ENCODE measurements at places on chromosomes 1 and 21.

DNA sequence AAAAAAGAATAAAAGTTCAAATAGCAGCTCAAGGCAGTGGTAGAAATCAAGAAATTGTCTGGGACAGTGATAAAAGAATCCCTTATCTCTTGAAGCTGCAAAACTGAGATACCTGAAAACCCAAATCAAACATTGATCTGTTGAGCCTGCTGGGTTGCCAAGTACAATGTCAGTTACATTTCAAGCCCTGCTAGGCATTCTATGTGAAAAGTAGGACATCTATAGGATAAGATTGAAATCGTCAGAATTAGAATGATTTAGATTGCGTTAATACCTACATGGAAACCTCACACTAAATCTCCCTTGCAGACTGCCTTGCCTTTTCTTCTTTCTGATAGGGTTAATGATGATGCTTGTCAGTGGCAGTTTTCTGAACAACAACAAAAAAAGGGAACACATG is 1684.4 kb upstream of the B3GALT2 start:
- DNase-seq = no peak

DNA sequence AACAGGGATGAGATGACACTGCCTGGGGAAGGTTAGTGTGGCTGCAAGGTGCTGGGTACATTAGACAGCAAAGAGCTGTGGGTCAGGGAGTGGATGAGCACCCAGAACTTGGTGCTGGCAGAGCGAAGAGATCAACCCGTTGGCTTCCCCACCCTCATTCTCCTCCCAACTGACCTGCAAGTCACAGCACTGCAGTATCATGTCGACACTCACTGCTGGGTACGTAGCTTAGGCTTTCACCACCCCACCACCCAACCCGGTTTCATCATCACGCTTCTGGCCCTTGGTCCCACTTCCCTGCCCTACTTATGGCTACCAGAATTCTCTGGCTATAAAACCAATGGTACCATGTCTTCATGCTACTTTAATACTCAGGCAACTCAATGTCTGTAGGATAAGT is 73.6 kb upstream of the LYST start:
- no peak for DNase-seq

DNA sequence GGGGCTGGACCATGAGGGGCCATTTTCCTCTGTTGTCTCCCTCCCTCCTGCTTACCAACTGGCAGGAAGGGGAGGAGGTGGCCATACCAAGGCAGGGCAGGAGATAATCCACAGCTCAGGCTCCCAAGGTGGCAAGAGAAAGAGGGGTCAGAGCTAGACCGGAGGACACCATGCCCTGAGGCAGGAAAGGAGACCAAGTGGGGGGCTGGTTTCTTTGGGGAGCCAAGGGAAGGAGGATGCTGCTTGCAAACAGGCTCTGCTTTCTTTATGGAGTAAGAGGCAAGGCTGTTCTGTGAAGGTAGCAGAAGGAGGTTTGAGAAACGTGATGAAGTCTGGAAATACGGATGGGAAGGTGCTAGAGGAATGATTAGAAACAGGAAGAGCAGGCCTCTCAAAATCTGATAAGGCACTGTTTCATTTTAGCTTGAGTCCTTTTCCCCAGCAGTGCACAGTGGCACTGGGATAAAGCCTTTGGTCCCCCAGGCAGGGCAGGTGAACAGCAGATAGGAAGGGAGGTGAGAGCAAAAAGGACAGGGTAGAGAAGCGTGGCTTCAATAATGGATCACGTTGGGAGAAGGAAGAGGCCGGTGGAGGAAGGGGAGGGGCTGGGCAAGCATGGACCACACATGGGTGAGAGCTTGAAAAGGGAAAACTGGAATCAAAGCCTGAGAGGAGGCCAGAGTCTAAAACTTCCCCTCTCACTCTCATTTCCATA is 44.2 kb upstream of the GALNT2 start:
- DNase-seq = no peak

GRCh38 chr1:67261680-67262079 is 46.0 kb upstream of the IL12RB2 start:
- peak; percentile 49 for DNase-seq

- peak; percentile 34 for DNase-seq
Observed at GRCh38 chr1:6646499-6647148, 22.0 kb downstream of the THAP3 start.

GRCh38 chr1:20636785-20637347 is 3.6 kb downstream of the PINK1 start:
- DNase-seq = no peak

GRCh38 chr1:119314001-119314796 is 54.4 kb upstream of the HAO2 start:
- DNase-seq = no peak

GRCh38 chr1:177913762-177914540 is 55.9 kb downstream of the SEC16B start:
- no peak for DNase-seq

GRCh38 chr1:156281693-156282478 is 739 bp downstream of the SMG5 start:
- peak; percentile 60 for DNase-seq

GRCh38 chr21:42641311-42642218 is 11.9 kb upstream of the PDE9A start:
- no peak for DNase-seq

DNA sequence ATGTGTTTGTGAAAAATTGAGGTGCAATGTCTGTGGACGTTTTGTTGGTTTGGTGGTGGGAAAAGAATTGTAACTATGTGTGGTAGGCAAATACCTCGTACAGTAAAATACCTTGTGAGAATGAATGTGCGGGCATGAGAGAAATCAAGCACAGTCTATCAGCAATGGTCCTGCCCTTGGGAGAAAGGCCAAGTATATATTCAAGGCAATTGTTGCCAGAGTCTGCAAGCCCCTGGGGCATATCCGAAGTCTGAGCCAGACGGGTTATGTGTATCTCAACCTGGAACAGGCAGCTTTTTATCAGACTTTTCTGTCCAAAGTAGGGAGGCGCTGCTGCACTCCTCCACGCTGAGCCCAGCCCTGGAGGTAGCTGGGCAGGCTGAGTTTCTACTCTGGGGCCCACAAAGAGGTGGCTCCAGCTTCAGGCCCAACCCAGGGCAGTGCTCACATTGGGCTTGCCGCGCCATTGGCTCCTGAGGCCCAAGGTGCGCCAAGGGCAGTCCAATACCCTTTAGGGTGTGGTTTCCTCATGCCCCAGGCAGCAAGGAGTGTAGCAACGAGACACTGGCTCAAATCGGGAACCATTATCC is 9.4 kb upstream of the GNL2 start:
- DNase-seq = no peak

DNA sequence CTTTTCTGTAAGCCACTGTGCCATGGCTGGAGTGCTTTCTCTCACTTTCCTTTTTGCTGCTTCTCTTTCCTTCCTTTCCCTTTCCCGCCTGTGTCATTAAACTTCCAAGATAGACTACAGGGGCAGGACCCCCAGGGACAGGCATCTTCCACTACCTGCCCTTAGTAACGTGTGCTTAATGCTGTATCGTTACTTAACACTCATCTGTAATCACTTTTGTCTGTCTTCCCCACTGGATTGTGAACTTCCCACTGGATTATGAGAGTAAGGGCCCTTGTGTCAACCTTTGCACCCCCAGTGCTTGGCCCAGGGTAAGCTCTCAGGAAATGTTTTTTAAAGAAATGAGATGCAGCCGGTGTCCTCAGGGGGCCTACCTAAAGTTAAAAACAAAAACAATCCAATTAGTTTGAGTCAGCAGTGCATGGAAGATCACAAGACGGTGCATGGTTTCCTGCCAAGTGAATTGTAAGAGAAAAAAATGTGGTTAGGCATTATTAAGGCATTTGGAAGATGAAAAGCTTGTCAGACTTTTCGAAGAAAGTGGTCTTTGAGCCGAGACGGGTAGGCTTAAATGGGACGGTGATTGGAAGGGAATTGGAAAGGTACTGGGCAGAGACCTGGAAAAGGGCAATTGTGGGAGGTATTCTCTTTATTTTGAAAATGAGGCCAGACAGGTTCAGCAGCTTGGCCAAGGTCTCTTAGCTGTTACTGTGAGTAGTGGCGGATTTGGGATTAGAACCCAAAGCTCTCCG is 958 bp downstream of the LYPLAL1 start:
- peak; percentile 45 for DNase-seq

DNA sequence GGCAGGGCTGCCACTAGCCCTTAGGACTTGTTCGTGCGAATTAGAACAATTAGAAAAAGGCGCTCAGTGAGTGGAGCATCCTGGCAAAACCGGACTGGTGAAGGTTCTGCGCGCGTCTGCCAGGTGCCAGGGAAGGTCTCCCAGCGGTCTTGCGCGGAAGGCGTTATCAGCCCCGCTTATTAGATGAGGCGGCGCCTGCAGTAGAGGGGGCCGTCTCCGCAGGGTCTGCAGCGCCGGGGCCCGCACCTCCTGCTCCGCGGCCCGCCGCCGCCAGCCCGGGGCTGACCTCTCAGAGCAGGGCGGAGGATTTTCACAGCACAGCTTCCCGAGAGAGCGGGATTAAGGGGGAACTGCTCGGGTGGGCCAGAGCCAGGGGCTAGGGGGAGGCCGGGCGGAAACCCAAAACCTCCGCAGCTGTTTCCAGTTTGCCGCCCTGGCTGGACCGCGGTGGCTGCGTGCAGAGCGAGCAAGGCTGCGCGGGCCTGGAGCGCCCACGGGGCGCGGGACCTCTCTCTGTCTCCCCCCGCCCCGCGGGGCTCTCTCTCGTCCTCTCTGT is 155.2 kb downstream of the FOXD2 start:
- DNase-seq = no peak

- no peak for DNase-seq
Observed at GRCh38 chr1:115882913-115883902, 42.3 kb upstream of the NHLH2 start.

DNA sequence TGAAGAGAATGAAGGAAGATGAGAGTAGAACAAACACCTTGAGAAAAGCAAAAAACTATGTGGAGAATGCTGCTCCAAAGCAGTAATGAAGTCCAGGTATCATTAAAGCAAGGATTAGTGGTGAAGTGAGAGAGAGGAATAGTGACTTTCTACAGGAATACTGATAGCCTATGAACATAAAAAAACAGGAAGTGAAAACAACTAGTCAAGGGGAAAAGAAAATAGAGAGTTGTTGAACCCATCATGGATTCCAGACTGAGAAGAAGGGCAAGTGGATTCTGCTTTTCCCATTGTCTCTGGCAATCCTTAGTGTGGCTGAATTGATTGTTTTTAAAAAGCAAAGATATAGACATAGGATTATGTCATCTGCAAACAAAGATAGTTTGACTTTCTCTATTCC is 119.9 kb upstream of the LHX8 start:
- DNase-seq = no peak

DNA sequence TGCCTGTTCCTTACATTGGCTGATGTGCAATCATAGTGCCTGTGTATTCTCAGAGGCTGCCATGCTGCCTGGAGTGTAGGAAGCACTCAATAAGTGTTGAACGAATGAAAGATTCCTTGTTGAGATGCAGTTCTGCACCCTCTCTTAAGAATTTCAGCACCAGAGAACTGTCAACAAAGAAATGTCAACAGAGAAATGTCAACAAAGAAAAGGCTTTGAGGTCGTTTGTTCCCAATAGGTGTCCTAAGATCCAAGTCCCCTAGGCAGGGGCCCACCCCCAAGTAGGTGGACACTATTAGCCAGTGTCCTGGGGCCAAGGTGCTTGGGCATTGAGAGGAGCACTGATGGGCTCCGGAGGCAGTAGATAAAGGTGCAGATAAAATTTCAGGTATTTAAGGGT is 12.6 kb downstream of the KCND3 start:
- no peak for DNase-seq

DNA sequence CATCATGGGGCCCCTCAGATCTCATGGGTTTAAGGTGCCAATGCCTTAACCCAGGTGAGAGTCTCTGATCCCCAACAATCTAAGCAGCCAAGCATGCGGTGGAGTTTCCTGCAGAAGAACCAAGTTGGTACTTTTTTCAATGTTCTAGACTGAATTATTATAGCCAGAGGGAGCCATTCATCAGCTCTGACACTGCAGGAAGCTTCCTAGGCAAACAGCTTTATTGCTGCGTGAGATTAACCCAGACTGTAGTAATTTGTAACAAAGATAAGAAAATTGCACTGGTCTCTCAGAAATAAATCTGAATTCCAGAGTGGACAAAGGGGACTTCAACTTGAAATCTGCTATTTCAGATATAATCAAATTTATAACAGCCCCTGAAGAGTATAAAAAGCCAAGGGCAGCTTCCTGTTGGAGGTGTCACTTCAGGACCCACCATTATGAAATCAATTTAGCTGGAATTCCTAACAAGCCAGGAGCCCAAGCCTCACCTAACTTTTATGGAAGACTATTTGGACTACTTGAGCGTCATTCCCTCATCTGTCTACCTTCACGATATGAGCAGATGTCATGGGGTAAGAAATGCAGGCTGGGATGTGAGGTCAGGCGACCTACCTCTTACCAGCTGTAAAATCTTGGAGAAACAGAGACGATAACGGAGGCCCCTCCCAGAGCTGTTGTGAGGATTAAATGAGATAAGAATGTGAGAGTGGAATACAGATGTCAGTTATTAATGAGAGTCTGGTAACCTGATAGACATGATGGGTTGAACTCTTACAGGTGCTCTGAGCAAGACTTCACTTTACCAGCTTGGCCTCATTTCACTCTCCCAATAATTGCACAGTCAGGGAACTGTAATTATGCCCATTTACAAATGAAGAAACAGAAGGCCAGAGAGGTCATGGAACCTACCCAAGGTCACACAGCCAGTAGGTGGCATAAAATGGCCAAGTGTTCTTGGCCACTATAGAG is 135.1 kb downstream of the RRAGC start:
- no peak for DNase-seq

DNA sequence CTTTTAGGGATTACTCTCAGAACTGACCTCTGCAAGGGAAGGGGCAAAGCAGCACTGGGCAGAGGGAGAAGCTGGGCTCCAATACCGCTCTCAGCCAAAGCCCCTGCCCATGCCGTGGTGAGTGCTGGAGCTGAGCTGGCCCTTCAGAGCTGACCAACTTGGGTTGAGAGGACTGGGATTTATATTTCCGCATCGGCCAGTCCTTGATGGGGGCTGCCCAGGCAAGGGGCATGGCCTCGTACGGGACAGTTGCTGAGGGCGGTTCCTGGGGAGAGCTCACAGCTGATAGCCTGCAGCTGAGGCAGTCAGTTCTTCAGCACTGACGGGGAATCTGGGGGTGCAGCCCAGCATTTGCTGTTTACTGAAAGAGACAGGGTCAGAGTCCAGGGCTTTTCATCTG is 8.0 kb downstream of the HUNK start:
- no peak for DNase-seq

- DNase-seq = no peak
Observed at GRCh38 chr1:100876291-100876690, 18.4 kb downstream of the EXTL2 start.

GRCh38 chr1:221264848-221265247 is 385.6 kb downstream of the HLX start:
- DNase-seq = no peak

- no peak for DNase-seq
Observed at GRCh38 chr1:236850077-236850979, 55.2 kb downstream of the MTR start.

GRCh38 chr21:37699024-37699775 is 217.1 kb downstream of the KCNJ6 start:
- no peak for DNase-seq

Data from activated CD4-positive, alpha-beta memory T cell treated with anti-CD3 and anti-CD28 coated beads for 36 hours (primary cell).